ENCODE measurements at places on chromosomes 5 and 9.

GRCh38 chr5:72597456-72597948 is 90.3 kb upstream of the ZNF366 start:
- no peak overlapping the region for H3K4me3 ChIP-seq
- H3K4me1 ChIP-seq = peaks cover 8% of the 10 kb centered on the region
- peak overlapping the region; percentile 62 for H3K27ac ChIP-seq
- DNase-seq = peak; percentile 62
- H3K36me3 ChIP-seq = no peaks in the 10 kb centered on the region

DNA sequence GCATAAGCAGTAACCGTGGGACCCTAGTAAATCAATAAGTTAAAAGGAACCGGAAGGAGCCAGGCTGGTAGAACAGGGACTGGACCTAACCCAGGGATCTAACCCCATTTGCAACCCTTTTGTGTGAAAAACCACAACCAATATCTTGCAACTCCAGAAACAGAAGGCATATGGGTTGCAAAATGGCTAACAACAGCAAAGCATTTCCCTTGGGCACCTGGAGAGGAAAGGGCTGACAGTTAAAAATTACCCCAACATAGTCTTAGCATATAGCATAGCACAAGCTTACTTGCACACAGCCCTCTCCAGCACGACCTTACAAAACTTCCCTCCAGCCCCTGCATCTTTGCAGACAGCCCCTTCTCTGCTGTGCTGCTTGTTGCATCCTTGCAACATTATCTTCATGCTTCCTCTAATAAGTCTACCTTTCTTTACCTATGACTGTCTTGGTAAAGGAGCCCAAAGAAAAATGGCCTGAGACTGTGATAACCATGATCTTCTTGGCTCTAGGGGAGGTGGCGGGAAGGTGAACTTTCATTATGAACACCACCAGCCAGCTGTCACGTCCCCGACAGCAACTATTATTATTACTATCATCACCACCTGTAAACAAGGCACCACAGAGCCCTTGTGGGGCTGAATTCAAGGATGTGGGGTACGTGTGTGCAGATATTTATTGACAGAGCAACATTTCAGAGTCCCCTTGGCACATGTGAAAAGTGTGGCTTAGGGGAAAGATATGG is 49.8 kb downstream of the PRRC1 start:
- no peaks in the 10 kb centered on the region for H3K36me3 ChIP-seq
- no peaks in the 10 kb centered on the region for H3K27me3 ChIP-seq
- H3K4me1 ChIP-seq = peaks cover 24% of the 10 kb centered on the region
- DNase-seq = no peak
- H3K27ac ChIP-seq = no peak overlapping the region

DNA sequence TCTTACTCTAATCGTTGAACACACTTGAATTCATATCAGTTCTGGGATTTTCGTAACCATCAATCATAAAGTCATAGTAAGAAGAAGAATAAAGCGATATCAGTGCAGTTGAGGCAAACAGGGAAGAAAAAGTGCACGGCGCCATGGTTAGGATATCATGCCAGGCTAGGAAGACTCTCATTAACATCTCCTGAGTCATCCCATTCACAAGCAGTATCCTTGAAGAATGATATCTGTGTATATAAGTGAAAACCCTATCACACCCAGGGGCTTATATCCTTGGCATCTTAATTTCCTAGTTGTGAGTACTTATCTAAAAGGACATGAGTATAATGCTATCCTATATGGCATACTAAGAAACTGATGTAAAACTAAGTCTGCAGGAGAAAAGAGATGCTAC is 38.6 kb downstream of the NFIB start:
- no peaks in the 10 kb centered on the region for H3K27me3 ChIP-seq
- peak overlapping the region; percentile 39 for H3K4me3 ChIP-seq
- no peaks in the 10 kb centered on the region for H3K36me3 ChIP-seq
- no peak overlapping the region for H3K27ac ChIP-seq
- H3K4me1 ChIP-seq = peaks cover 27% of the 10 kb centered on the region

- H3K4me1 ChIP-seq = no peaks in the 10 kb centered on the region
- no peak overlapping the region for H3K4me3 ChIP-seq
- DNase-seq = no peak
- H3K36me3 ChIP-seq = no peaks in the 10 kb centered on the region
These were observed 7.9 kb downstream of the ERP44 start for GRCh38 chr9:100090880-100091279.

GRCh38 chr5:52786391-52786790 is 1.3 kb upstream of the ITGA1 start:
- no peak for DNase-seq
- H3K4me3 ChIP-seq = no peak overlapping the region
- H3K27me3 ChIP-seq = peaks cover 28% of the 10 kb centered on the region
- no peaks in the 10 kb centered on the region for H3K4me1 ChIP-seq
- H3K36me3 ChIP-seq = no peaks in the 10 kb centered on the region
- no peak overlapping the region for H3K27ac ChIP-seq
